Endothelial cell (in vitro differentiated cells): ENCODE measurements at places on chromosomes 12 and 14.

- no peak for DNase-seq
These were observed 13.5 kb upstream of the NFKBIA start for GRCh38 chr14:35418093-35418492.

GRCh38 chr12:48927261-48927660, 2.0 kb upstream of the FKBP11 start:
- no peak for DNase-seq

DNA sequence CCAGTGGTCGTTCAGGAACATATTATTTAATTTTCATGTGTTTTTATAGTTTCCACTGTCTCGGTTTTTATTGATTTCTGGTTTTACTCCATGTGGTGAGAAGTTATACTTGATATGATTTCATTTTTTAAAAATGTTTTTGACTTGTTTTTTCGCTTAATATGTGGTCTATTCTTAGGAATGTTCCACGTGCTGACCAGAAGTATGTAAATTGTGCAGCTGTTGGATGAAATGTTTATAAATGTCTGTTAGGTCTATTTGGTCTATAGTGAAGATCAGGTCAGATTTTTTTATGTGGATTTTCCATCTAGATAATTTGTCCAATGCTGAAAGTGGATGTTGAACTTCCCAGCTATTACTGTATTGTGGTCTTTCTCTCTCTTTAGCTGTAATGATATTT, 433.8 kb upstream of the MIS18BP1 start:
- no peak for DNase-seq

DNA sequence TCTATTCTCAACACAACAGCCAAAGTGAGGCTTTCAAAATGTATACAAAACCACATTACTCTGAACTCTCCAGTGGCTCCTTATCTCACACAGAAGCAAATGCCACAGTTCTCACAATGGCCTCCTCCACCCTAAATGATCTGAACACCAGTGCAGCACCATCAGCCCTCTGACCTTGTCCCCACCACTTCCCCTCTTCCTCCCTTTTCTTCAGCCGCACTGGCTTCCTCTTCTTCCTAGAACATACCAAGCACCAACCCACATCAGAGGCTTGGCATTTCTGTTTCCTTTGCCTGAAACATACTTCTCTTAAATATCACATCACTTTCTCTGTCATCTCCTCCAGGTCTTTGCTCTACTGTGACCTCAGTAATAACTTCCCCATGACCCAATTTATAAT, 66.3 kb downstream of the GPR135 start:
- no peak for DNase-seq

DNA sequence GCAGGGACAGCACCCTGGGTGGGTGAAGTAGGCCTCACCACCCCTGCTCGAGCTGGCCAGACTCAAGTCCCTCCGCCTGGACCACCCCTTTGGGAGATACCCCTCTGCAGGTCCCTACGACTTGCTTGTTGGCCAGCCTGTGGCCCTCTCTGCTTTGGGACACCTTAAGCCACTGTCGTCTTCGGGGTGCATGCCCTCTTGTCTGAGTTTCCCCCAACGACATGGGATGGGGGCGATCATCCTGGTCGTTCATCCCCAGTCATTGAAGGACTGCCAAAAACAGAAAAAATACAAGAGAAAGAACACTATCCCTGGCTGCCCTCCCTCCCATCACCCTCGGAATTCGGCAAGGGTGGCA, 151.1 kb downstream of the DPF3 start:
- DNase-seq, result no peak

DNA sequence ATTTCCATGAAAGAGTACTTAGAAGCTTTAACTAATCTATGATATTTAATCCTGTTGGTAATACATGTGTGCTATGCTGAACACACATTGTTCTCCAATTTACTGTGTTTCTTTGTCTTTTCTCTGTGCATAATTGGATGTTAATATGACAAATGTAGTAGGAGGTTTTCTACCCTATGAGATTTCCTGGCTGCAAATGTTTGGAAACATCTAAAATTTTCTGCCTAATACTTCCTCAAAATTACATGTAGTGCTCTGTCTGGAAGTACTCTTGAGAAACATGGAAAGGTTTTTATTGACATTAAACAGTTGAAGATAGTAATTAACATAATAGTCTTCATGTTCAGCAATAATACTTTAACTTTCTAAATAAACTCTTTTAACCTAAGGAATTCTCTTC, 213.0 kb downstream of the KITLG start:
- no peak for DNase-seq

- no peak for DNase-seq
These were observed 100.9 kb downstream of the NCOR2 start for GRCh38 chr12:124466216-124467128.

DNA sequence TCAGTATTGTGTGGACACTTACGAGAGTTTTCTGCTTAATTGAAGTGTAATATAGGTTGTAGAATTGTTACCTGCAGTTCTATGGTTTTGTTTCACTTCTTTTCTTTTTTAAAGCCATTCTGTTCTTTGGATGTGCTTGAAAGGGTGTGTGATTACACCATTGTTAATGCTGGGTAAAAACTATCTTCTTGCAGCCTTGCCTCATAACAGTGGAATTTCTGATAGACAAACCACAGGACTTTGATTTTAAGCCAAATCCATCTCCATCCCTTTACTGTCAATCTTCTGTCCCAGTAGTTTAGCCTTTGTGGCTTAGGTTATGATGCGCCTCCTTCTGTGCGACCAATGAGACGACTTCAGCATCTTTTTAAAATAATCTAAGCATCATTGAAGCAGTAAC, 182.3 kb downstream of the PELI2 start:
- no peak for DNase-seq

DNA sequence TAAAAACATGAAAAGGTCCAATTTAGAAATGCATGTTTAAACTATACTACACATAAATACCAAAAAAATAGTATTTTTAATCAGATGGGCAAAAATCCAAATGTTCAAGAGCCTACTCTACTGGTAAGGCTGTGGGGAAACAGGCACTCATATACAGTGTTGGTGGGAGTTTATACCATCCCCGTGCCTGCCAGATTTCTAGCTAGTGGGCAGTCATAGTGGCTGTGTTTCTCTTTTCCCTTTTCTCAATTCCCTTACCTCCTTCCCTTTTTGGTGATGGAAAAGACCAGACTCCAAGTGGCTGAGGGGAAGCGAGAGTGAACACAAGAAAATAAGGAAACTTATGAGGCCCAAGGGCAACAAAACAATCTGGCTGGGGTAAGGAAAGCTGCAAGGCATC, 14.7 kb downstream of the ZNF641 start:
- no peak for DNase-seq

DNA sequence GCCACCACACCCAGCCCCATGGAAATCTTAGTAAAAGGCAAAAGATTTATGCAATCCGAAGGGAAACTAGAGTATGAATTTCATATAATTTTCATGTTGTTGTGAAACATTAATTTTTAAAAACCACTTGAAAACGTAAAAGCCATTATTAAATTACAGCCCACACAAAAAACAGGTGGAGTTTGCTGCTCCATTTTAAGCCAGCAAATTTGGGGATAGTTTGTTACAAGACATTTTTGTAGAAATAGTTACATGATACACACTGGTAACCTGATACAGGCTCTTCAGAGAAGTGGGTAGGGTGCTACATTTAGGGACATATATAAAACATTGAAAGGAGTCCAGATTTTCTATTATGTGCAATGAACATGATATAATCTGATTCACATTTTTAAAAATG, 17.6 kb downstream of the GNPTAB start:
- no peak for DNase-seq
